ENCODE measurements at places on chromosomes 4 and X.

GRCh38 chr4:51906167-51906958, 63.4 kb downstream of the DCUN1D4 start:
- DNase-seq: peak; percentile 8

GRCh38 chrX:123331859-123332258, 147.8 kb downstream of the GRIA3 start:
- DNase-seq: no peak

GRCh38 chr4:34922325-34922724, 1322.0 kb downstream of the ARAP2 start:
- DNase-seq: no peak

DNA sequence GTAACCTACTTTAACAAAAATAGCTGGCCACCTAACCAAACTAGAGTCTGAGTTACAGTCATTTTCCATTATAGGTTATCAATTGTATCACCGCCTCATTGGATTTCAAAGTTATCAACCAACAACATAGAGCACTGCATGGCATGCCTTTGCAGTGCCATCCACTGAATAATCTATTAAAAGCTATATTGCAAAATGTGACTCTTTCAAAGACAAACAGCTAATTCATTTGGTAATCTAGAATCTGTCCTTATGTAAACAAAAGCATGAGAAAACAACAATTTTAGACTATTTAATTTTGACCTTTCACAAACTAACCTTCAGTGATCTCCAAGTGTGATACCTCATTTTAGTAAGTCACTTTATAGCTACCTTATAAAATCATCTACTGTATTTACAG, 144.2 kb upstream of the SH3RF1 start:
- no peak for DNase-seq

GRCh38 chr4:182221987-182222386, 21.2 kb upstream of the TENM3 start:
- no peak for DNase-seq

- DNase-seq: no peak
Measured at GRCh38 chr4:117900832-117901231, 133.5 kb upstream of the NDST3 start.

- DNase-seq: no peak
Measured at GRCh38 chr4:109419679-109420078, 13.9 kb upstream of the SEC24B start.

GRCh38 chrX:152993933-152994332, at the start of gene PNMA5:
TSS of gene PNMA5 (minus strand) at chrX:152994116. CDS start at chrX:152991598, 2,518 bp downstream.
- DNase-seq: no peak

DNA sequence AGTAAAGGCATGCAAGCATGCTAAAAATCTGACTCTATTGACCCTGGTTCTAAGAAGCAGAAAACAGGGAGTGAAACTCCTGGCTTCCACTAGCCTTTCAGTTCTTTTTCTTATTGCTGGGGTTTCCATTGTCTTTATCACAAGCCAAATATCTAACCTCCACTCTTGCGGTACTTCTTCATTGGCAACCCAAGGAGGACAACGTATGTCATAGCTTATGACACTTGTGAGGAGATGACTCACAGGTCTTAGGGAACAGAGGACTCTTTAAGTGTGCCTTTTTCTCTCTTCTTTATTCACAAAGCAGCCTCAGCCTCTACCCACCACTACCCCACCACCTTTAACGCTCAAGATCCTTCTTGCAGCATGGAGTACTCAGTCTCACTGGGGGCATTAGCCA, 124.2 kb downstream of the GUCY2F start:
- no peak for DNase-seq

DNA sequence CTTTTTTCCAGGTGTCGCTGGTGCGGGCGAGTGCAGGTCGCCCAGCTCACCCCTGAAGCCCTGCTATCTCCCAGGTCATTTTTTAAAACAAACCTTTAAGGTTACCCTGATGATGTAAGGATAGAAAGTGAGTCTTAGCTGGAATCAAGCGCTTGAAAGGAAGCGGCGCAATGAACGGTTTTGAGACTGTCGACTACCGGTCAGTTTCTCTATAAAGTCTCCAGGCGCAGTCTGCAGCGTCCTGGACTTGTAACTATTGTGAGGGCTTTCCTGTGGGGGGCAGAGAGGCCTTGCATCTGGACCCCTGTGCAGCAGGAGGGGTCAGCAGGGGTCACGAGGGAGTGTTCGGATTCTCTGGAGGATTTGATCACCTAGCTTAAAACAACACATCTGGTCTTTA, 1.6 kb downstream of the KIT start:
- peak; percentile 4 for DNase-seq

DNA sequence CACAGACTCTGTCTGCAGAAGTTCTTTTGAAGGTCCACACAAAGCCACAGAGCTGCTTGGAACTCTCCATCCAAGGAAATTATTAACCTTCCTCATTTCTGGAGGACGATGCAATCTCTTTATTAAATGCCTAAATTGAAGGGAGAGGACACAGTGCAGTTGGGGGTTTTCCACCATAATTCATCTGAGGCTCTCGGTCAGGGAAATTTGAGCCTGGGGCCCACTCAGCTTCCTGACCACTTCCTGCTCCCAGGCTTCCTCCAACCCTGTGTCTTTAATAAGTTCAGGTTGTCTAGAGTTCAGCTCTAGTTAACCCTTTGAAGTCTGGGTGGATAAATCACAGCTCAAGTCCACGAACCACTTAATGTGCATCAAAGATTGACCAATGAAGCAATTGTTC, 58.5 kb downstream of the PRPS1 start:
- no peak for DNase-seq

DNA sequence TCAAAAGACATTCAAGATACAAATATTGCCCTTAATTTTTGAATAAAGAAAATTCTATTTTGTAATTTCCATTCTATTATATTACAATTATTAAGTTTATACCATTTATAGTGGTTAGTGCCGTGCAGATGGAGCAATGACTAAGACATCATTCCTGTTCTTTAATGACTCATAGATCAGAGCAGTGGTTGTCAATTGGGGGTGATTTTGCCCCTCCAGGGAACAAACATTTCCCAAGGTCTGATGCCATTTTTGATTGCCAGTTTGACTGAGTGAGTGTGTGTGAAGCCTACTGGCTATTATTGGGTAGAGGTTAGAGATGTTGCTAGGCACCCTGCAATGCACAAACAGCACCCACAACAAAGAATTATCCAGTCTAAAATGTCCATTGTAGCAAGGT, 97.9 kb upstream of the DDIT4L start:
- no peak for DNase-seq

- DNase-seq: no peak
Measured at GRCh38 chr4:188005561-188005960, 10.0 kb downstream of the ZFP42 start.

DNA sequence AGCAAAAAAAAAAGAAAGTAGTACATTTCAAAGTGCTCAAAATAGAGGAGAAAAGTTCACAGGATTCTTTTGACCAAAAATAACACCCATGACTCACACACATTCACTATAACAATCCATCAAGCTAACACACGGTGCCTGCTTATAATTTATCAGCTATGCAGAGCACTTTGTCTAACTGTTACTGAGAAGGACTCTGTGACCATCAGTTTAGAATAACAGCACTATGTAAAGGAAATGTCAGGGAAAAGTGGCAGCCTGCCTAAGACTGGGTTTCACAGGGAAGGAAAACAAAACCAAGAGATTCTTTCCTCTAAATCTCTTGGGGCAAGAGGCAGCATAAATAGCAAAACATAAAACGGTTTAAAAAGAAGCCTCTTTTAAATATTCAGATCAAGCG, 54.8 kb downstream of the CCDC149 start:
- no peak for DNase-seq

GRCh38 chrX:73647632-73648322, 84.8 kb downstream of the CHIC1 start:
- DNase-seq: no peak

- no peak for DNase-seq
Measured at GRCh38 chr4:88826771-88827170, 129.1 kb upstream of the NAP1L5 start.
